ENCODE measurements at places on chromosomes 2 and 18. TPM values are rescaled to one million over a fixed set of nuclear protein-coding genes. Genes with fewer than 3 reads are reported as not detected.

DNA sequence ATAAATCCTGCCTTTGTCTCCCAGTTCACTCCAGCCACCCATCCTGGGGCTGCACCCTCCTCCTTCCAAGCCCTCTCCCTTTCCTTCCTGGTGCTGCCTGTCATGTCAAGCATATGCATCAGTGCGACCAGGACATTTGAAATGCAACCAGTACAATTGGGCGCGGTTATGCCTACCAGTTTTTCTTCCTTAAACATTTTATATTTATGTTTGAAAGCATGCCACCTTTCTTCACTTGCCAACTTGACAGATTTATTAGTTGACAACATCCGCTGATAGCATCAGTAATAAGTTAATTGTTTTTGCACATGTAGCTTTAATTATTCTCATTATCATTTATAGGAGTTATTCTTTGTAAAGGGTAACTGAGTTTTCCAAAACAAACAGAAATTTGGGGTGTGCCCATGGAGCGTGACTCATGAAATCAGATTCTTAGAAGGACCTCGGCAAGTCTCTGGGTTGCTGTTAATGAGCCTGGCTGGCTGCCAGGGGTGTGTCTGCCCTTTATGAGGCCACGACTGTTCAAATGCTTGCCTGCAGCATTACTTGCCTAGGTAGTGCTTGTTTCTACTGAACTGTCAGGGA, 32.8 kb upstream of the IL1B start:
- DNase-seq: no peak
- H3K4me3 ChIP-seq: no peak overlapping the region
- no peaks in the 10 kb centered on the region for H3K36me3 ChIP-seq
- H3K27ac ChIP-seq: no peak overlapping the region

DNA sequence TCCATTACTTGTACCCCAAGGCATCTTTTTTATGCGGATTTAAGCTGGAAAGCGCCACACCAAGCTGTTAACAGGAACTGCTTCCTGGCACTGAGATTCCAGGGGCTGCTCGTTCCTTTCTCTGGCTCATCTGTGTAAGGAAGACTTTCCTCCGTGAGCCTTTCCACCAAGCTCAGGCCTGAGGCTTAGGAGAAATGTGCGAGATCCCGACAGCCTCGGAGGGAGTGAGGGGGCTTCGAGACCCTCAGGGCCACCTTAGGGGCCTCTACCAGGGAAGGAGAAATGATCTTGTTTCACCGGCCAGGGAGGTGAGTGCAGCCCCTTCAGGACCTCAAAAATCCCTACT, 17.1 kb downstream of the B3GNT7 start:
- H3K27me3 ChIP-seq: no peaks in the 10 kb centered on the region
- H3K36me3 ChIP-seq: no peaks in the 10 kb centered on the region
- no peak for DNase-seq

GRCh38 chr2:79758042-79758441, 245.2 kb downstream of the CTNNA2 start:
- H3K4me1 ChIP-seq: no peaks in the 10 kb centered on the region
- no peaks in the 10 kb centered on the region for H3K27me3 ChIP-seq
- H3K4me3 ChIP-seq: no peak overlapping the region
- no peaks in the 10 kb centered on the region for H3K36me3 ChIP-seq

DNA sequence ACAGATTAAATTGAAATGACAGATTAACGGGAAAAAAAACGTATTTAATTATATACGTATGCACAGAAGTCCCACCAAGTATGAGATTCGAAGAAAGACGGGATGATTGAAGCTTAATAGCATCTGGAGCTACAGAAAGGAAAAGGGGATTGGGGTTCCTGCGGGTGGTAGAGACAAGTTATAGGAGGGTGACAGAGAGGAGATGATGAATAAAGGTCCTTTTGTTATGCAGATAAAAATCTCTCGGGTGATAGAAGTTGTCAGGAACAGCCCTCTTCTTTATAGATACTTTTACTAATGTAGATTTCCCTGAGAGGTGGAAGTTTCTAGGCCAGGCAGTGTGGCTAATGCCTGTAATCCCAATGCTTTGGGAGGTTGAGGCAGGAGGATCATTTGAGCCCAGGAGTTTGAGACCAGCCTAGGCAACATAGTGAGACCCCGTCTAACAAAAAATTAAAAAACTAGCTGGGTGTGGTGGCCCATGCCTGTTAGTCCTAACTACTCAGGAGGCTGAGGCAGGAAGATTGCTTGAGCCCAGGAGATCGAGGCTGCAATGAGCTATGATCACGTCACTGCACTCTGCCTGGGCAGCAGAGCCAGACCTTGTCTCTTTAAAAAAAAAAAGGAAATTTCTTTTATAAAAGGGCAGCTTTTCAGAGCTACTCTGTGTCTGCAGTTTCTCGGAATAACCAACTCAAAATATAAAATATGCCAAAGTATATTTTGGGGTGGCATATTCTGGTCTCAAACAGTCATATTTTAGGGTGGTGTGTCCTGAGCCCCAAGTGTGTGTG, 113.0 kb downstream of the STPG4 start:
- no peak overlapping the region for H3K4me3 ChIP-seq
- DNase-seq: no peak
- H3K36me3 ChIP-seq: peaks cover 17% of the 10 kb centered on the region
- H3K27ac ChIP-seq: peak overlapping the region; percentile 90

DNA sequence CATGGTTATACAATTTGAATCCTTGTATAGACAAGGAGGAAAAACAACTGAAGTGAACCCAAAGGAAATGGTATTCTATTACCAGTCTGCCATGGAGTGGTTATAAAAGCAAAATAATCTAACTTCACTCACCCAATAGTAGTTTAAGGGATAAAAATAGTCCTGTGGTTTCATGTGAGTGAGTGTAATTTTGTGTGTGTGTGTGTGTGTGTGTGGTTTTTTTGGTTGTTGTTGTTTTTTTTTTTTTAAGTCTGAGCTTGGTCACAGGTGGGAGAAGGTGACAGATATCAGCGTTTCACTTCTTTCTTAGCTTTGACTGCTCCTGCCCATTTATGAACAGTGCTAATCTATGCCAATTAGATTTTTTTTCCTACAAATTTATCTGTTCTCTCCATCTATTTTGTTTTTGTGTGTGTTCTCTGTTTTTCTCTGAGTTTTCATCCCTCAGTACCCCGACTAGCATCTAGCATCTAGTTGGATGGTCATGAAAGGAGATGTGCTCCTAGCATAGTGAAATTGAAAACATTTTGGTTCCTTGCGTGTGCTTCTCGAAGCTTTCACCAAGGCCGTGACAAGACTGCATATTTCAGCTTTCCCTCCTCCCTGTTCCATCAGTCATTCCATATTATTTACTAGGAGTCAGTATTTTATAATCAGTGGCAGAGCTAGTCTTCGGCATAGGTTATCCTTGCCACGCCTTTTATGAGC, 200.1 kb upstream of the DTNA start:
- H3K27ac ChIP-seq: no peak overlapping the region
- no peak for DNase-seq
- peaks cover 6% of the 10 kb centered on the region for H3K4me1 ChIP-seq
- no peaks in the 10 kb centered on the region for H3K27me3 ChIP-seq
- no peaks in the 10 kb centered on the region for H3K36me3 ChIP-seq
- no peak overlapping the region for H3K4me3 ChIP-seq

GRCh38 chr2:64186699-64187605, 42.7 kb upstream of the PELI1 start:
- H3K27ac ChIP-seq: no peak overlapping the region
- DNase-seq: no peak
- H3K4me1 ChIP-seq: peaks cover 25% of the 10 kb centered on the region
- no peaks in the 10 kb centered on the region for H3K36me3 ChIP-seq

GRCh38 chr2:160300203-160300602, 100.1 kb upstream of the ITGB6 start:
- H3K27me3 ChIP-seq: no peaks in the 10 kb centered on the region
- no peak overlapping the region for H3K4me3 ChIP-seq
- H3K4me1 ChIP-seq: peaks cover 33% of the 10 kb centered on the region
- no peak for DNase-seq
- peaks cover 42% of the 10 kb centered on the region for H3K36me3 ChIP-seq

DNA sequence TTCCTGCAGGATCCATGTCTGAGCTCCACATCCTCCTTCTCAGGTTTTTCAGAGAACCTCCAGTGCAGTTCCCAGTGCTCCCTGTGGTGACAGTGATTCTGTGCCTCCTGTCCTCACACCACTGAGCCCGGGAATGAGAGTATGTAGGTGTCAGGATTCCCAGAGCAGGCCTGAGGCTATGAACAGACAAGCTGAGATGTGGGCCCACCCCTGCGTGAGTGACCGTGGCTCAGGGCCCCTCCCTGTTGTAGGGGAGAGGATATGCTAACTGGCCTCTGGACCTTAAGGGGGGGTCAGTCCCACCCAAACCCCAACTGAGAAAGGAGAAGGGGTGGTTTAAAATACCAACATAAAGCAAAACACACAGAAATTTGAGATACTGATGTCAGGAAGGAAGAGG, 104.8 kb upstream of the RAB12 start:
- H3K36me3 ChIP-seq: no peaks in the 10 kb centered on the region
- DNase-seq: no peak
- peaks cover 19% of the 10 kb centered on the region for H3K27me3 ChIP-seq
- H3K4me1 ChIP-seq: no peaks in the 10 kb centered on the region

- no peak overlapping the region for H3K27ac ChIP-seq
- no peaks in the 10 kb centered on the region for H3K4me1 ChIP-seq
- H3K27me3 ChIP-seq: no peaks in the 10 kb centered on the region
- H3K36me3 ChIP-seq: no peaks in the 10 kb centered on the region
These were observed 464.2 kb upstream of the PIK3C3 start for GRCh38 chr18:41490861-41491260.

DNA sequence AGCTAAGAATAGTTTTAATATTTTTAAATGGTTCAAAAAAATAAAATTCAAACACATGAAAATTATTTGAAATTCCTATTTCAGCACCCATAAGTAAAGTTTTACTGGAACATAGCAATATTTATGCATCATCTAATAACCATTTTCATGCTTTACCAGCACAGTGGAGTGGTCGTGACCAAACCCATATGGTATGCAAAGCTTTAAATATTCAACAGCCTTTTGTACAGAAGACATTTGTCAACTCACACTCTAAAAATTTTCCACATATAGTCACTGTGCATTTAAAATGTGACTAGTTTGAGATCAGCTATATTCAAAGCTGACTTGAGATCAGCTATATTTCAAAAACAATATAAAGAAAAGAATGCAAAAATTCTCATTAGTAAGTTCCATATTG, 46.2 kb downstream of the PUM2 start:
- H3K27me3 ChIP-seq: no peaks in the 10 kb centered on the region
- H3K4me3 ChIP-seq: no peak overlapping the region
- no peak overlapping the region for H3K27ac ChIP-seq

DNA sequence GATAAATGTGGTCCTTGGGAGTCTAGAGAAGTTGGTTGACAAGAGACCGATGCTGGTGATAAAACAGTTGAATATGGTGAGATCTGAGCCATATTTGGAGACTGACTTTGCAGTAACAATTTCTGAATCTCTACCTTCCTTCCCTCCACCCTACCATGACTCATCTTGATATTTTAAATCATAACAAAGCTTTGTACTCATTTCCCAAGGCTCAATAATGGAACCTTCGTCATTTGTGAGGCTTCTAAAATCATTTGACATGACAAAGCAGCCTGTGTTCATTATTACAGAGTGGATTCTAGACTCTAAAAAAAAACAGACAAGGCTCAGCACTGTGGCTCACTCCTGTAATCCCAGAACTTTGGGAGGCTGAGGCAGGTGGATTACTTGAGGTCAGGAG, 38.5 kb upstream of the PDCL3 start:
- no peaks in the 10 kb centered on the region for H3K4me1 ChIP-seq
- DNase-seq: no peak
- no peak overlapping the region for H3K4me3 ChIP-seq
- no peak overlapping the region for H3K27ac ChIP-seq
- no peaks in the 10 kb centered on the region for H3K27me3 ChIP-seq

- H3K4me3 ChIP-seq: no peak overlapping the region
- H3K4me1 ChIP-seq: no peaks in the 10 kb centered on the region
- no peak overlapping the region for H3K27ac ChIP-seq
- DNase-seq: no peak
- H3K27me3 ChIP-seq: no peaks in the 10 kb centered on the region
These were observed 106.7 kb downstream of the DTNB start for GRCh38 chr2:25566694-25567093.

DNA sequence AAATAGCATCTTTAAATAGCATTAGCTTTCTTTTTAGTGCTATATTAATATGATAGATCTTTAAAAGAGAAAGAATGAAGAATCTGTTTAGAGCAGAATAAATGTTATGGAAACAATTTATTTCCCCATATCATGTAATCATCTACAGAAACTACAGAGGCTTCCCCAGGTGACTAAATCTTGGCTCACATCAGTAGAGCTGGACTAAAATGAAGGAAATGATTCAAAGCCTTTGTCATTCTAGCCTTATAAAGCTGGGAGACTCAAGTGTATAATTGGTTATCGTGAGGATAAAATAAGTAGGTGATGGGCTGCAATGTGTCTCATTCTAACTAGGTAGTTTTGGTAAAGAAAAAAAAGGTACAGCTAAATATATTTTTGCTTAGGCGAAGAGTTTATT, 83.2 kb upstream of the UNC80 start:
- DNase-seq: no peak
- H3K27me3 ChIP-seq: no peaks in the 10 kb centered on the region
- H3K36me3 ChIP-seq: no peaks in the 10 kb centered on the region
- peaks cover 5% of the 10 kb centered on the region for H3K4me1 ChIP-seq

VAMP5 gene
- total RNA-seq: 35.6 TPM

RESP18 gene
- not detected for total RNA-seq

AQP12B gene
- total RNA-seq: not detected

PTH2R gene
- 0.17 TPM for total RNA-seq

ATP6V1C2 gene
- total RNA-seq: not detected

CACNB4 gene
- total RNA-seq: 3.5 TPM

PAX8 gene
- 2.1 TPM for total RNA-seq

TBR1 gene
- not detected for total RNA-seq

RASGRP3 gene
- total RNA-seq: 10.6 TPM

AQP4 gene
- total RNA-seq: 0.42 TPM

HOXD12 gene
- total RNA-seq: not detected

PARD3B gene
- total RNA-seq: 40.8 TPM

Measured in esophagus muscularis mucosa (tissue), 4 donors.